Subcutaneous preadipocyte (primary cell): ENCODE measurements at places on chromosomes 2 and 18. TPM values are rescaled to one million over a fixed set of nuclear protein-coding genes. Genes with fewer than 3 reads are reported as not detected.

The HOXD1 gene
- not detected in 2 replicates for total RNA-seq

The CMPK2 gene
- total RNA-seq, result 0.73 and 1.4 TPM in 2 replicates

The MC2R gene
- not detected in 2 replicates for total RNA-seq

The UBE2E3 gene
- total RNA-seq, result 86.7 and 132 TPM in 2 replicates

The RBFA gene
- 38.5 and 39.7 TPM in 2 replicates for total RNA-seq

The IL37 gene
- total RNA-seq, result not detected in 2 replicates

The CD8A gene
- total RNA-seq, result under 0.01 TPM in 1 of 2 replicates, not detected in the other

The LONRF2 gene
- under 0.01 TPM in 2 replicates for total RNA-seq

The KLHL29 gene
- 6.2 and 10.0 TPM in 2 replicates for total RNA-seq

The DHRS9 gene
- total RNA-seq, result not detected in 2 replicates

The CCDC121 gene
- total RNA-seq, result 0.73 and 1.2 TPM in 2 replicates

The HOXD13 gene
- 1.6 TPM in 1 of 2 replicates, not detected in the other for total RNA-seq

The RETREG2 gene
- total RNA-seq, result 55.9 and 59.6 TPM in 2 replicates

The UGT1A3 gene
- not detected in 2 replicates for total RNA-seq

The VWA3B gene
- not detected in 2 replicates for total RNA-seq

The ACADL gene
- 0.20 and 0.37 TPM in 2 replicates for total RNA-seq

The LYPD6 gene
- under 0.01 TPM in 2 replicates for total RNA-seq

The ALPG gene
- total RNA-seq, result not detected in 2 replicates

The UGT1A6 gene
- not detected in 2 replicates for total RNA-seq

The PKDCC gene
- 26.4 and 26.5 TPM in 2 replicates for total RNA-seq

The LAMA3 gene
- 3.9 and 6.6 TPM in 2 replicates for total RNA-seq

The SCN3A gene
- total RNA-seq, result not detected in 2 replicates

The BCL11A gene
- under 0.01 TPM in 1 of 2 replicates, not detected in the other for total RNA-seq

The FBXO36 gene
- 2.9 and 3.3 TPM in 2 replicates for total RNA-seq

The STPG4 gene
- under 0.01 and 0.20 TPM in 2 replicates for total RNA-seq

The DGUOK gene
- 41.2 and 54.7 TPM in 2 replicates for total RNA-seq
